ENCODE measurements at places on chromosomes 5 and 9.

- no peak for DNase-seq
These were observed 104.2 kb downstream of the MELK start for GRCh38 chr9:36676778-36677485.

- no peak for DNase-seq
These were observed 128.4 kb downstream of the TMEM174 start for GRCh38 chr5:73301208-73301901.

DNA sequence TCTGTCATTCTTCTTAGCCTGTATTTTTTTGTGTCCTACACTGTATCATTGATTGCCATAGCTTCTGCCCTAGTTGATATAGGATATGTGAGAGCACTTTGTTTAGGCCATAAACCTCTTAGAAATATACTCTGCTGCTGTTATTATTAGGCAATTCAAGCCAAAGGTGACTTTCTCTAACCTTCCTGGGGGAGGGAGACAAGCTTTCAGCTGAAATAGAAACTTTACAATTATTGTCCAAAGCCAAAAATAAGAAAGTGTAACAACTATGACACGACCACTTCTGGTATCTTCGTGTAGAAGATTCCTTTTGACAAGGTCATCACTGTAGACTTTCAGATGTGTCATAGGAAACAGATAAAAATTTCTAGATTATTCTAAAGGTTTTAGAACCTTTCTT is 12.2 kb upstream of the CSNK1A1 start:
- no peak for DNase-seq

GRCh38 chr5:68369457-68370125 is 154.0 kb downstream of the PIK3R1 start:
- peak; percentile 71 for DNase-seq

GRCh38 chr5:140926443-140927227 is 536 bp downstream of the PCDHAC1 start:
- DNase-seq, result peak; percentile 6

DNA sequence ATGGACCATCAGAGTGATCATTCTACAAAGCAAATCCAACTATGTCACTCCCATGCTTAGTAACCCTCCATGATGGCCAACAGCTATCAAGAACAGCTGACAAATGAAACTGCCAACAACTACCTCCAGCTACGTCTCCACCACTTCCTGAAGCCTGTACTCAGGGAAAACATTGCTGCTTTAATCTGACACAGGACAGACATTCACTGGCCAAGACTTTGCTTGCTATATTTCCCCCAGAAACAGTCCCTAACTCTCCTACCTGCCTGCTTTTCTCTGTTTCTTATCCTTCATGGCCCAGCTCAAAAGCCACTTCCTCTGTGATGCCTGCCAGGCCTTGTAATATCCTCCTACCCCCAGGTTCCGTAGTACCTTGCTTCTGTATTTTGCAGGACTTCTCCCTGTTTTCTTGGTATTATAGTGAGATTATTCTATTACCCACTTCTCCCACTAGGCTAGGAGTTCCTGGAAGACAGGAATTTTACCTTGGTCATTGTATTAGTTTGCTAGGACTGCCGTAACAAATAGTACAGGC is 14.7 kb upstream of the RAB14 start:
- DNase-seq, result no peak

DNA sequence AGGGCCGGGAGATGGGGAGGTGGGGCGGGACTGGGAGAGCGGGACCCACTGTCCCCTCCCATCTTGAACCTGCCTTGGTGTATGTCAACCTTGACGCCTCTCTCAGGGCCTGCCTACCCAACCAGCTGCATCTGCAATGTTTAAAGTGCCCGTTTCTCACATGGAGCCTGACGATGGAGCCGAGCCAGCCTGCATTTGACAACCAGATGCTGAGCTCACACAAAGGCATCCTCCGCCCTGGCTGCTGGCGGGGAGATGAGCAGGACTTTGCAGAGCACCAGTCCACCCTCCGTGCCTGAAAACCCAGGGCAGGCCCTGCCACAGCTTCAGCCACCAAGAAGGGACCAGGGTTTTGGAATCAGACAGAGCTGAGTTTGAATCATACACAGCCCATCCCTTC is 141.1 kb upstream of the SMIM23 start:
- no peak for DNase-seq

DNA sequence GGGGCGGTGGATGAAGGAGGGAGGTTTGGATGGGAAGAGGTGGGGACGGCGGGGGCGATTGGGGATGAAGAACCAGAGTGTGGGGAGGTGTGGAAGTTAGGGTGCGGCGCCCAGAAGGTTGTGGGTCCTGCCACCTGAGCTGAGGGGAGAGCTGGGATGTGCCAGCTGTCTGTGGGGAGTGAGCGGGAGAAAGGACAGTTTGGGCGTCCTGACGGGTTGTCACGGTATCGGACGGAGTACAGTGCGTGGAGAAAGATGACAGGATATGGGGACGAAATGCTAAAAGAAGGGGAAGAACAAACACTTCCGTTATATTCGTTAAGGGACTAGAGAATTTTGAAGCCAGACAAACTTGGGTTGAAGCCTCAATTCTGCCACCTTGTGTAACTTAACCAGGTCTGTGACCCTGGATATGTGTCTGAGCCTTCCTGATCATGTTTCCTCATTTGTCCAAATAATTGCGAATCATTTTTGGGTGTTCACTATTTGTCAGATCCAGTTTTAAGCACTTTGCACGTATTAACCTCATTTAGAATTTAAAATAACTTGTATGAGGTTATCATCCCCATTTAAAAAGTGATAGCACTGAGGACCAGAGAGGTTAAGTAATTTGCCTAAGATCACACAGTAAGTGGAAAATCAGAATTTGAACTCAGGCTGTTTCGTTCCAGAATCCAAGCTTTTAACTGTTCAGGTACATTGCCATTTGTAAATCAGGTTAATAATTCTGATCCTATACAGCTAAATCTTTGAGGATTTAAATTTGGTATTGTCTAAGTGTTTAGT is 689 bp downstream of the CNTRL start:
- no peak for DNase-seq

- DNase-seq, result no peak
These were observed 65.7 kb upstream of the ANKH start for GRCh38 chr5:14937254-14937653.

GRCh38 chr9:129382281-129383018 is 204.4 kb upstream of the IER5L start:
- no peak for DNase-seq

DNA sequence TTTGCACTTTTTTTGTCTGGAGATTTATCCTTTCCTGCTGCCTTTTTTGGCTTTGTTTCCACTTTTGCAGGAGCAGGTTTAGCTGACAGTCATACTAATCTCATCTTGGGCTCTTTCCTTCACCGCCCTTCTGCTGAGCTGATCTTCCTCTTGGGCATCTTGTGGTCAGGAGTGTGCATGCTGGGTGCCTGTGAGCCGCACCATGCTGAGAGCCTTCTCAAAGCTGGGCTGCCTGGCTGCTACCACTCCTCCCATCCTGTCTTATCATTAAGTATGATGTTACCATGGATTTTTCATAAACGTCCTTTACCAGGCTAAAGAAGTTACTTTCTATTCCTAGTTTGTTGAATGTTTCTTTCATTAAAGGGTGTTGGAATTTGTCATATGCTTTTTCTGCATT is 49.5 kb upstream of the MCCC2 start:
- DNase-seq, result no peak

DNA sequence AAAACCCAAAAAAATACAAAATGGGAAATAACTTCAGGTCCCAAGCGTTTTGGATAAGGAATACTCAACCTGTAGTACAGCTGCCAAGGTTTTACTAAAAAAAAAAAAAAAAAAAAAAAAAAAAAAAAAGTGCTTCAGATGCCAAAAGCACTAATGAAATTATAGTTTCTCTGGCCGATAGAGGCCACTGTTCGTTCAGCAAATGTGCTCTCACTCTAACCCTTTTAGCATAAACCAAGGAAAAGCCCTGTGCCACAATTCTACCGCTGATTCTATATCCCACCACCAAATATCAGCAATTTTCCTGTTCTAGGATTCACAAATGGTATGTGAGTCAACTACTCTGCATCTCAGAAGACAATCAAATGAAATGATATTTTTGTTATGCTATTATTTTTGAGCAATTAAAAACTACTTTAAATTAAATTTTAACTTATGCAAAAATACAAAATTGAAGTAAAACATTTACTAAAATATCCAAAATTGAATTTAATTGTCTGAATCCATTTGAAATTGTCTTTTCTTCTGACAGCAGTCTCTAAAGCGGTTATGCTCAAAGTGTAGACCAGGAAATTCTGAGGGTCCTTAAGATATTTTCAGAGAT is 79.8 kb downstream of the RICTOR start:
- peak; percentile 61 for DNase-seq

DNA sequence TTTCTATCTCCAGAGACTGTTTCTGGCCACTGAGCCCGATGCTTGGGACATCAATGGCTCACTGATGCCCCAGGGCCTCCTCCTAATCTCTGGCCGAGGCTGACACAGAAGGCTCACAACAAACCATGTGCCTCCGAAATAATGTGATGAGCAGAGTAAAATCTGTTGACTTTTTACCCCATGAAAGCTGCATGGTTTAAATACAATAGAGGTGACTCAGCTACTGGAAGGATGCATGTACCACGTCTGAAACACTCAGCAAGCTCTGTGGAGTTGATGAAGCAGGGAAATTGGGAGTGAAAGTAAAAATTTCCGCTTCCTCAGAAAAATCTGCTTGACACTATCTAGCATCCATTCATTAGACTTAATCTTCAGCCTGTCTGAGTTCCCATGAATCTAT is 111.1 kb upstream of the EQTN start:
- no peak for DNase-seq

DNA sequence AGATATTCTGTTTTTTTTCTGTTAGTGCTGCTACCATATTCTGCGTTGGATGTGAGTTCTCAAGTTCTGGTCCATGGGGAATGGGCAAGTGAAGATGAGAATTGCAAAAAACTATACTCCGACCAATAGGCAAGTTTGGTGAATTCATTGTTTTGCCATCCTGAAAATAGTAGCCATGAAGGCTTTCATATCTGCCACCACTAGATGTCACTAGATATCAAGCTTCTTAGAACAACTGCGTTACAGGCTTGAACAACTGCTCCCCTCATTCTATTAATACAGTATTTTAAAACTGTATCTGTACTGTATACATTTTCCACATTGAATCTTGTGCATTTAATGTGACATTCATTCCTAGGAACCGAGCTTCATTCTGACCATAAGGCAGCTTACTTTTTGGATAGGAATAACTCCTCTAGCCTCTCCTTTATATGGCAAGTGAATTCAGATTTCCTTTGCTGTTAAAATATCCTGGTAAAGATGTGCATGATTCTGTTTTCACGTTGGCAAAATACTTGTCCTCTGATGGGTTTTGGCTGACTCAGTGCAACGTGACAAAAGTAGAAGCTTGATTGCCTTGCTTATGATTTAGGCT is 163.6 kb downstream of the SREK1 start:
- DNase-seq, result no peak

Data from CD4-positive, alpha-beta T cell treated with Interleukin-4 for 1 hour (primary cell).